ENCODE measurements at places on chromosomes 5 and 9.

- DNase-seq = peak; percentile 6
Observed at GRCh38 chr9:114386886-114387679, 699 bp downstream of the AKNA start.

GRCh38 chr5:176906796-176907195 is 7.7 kb upstream of the HK3 start:
- no peak for DNase-seq

GRCh38 chr5:144308906-144309670 is 138.4 kb downstream of the KCTD16 start:
- no peak for DNase-seq

- no peak for DNase-seq
Observed at GRCh38 chr9:68577774-68578591, 37.3 kb upstream of the TMEM252 start.

- DNase-seq = no peak
Observed at GRCh38 chr5:109630093-109630492, 59.6 kb upstream of the MAN2A1 start.

GRCh38 chr5:149948993-149949392 is 4.4 kb upstream of the PDE6A start:
- no peak for DNase-seq

- peak; percentile 11 for DNase-seq
Observed at GRCh38 chr9:75880618-75881017, 9.9 kb upstream of the PCSK5 start.

GRCh38 chr5:169746147-169746694 is 109.1 kb downstream of the DOCK2 start:
- no peak for DNase-seq

GRCh38 chr9:121812159-121812735 is 160.8 kb downstream of the DAB2IP start:
- DNase-seq = no peak

DNA sequence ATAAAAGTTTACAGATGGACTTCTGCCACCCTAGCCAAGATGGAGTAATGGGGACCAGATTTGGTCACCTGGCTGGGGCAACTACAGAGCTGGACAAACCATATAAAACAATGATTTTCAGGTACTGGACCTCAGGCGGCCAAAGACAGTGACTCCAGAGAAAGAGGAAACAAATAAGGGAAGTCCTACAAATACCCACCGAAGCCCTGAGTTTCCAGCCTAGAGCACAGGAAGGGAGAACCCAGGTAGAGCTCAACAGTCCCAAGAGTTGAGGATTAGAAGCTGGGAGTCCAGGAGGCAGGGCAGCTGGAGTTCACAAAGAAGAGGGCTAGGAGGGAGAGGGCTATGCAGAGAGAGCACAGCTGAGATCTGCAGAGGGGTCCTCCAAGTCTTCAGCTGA is 106.7 kb upstream of the NR5A1 start:
- DNase-seq = no peak

- DNase-seq = no peak
Observed at GRCh38 chr5:88825584-88826315, 57.2 kb downstream of the MEF2C start.

DNA sequence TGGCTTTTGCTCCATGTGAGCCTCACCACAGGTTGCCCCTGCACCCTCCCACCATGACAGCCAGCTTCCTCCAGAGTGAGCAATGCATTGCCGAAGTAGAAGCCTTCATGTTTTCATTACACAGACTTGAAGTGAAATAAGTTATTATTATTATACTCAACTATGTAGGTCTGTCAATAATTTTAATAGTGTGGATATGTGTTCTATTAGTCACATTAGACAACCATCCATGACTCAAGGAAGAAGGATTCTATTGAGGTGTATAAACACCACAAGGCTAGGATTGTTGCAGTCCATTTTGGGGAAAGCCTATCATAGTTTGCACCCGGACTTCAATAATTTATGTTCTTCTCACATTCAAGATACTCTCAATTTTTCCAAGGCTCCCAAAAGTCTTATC is 369.5 kb downstream of the TAF11L14 start:
- no peak for DNase-seq

- DNase-seq = peak; percentile 78
Observed at GRCh38 chr5:89289604-89290003, 406.6 kb upstream of the MEF2C start.

DNA sequence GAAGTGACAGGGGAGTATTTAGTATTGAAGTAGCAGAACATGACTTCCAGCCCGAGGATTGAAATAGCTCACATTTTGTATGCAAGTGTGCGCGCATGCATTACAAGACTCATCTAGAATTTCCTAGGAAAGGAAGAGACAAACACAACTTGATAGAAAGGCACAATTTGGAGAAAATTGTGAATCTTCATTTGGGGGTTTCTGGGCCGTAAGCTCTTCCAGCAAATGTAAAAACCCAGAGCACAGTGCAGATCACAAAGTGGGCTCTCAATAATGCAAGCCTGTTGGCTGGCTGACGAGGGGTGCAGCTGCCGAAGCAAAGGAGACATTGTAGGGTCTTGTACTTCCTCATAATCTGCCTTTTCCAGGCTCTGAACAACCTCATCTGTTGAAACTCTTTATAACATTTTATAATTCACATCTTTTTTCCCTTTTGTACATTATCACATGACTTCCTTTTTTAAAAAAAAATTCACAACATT is 109.0 kb downstream of the BAAT start:
- no peak for DNase-seq

- no peak for DNase-seq
Observed at GRCh38 chr5:170519549-170519948, 15.7 kb downstream of the KCNIP1 start.

DNA sequence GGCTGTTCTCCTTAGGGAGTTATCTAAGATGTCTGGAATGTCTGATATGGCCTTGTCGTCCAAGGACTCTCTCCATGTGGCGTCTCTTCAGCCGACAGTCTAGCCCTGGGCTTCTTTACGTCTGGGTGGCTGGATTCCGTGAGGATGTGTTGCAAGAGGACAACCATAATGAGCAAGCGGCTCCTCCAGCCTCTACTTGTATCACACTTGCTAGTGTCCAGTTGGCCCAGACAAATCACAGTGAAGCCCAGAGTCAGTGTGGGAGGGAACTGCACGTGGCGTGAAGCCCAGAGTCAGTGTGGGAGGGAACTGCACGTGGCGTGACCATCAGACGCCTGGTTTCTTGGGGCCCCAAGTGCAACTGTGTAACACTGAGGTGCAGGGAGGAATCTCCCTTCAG is 61.1 kb downstream of the COL23A1 start:
- DNase-seq = no peak

GRCh38 chr5:156423597-156423996 is 96.6 kb downstream of the SGCD start:
- no peak for DNase-seq

GRCh38 chr5:35622974-35623373 is 5.3 kb downstream of the SPEF2 start:
- no peak for DNase-seq

GRCh38 chr5:2263763-2264162 is 381.0 kb upstream of the IRX4 start:
- DNase-seq = no peak

DNA sequence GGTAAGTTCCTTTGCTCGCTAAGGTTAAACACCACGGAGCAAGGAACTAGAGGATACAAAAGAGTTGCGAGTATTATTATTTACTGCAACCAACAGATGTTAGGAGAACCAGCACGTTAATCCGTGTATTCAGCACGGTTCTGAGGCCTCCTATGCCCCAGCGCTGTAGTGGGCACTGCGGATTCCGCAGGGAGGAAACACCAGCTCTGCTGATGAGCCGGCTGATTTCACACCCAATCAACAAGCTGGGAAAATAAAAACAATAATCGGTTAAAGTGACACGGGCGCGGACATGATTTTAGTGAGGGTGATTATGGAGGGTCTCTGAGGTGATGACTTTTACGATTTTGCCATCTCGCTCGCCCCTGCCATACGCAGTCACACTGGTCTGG is 702 bp upstream of the PRELID2 start:
- DNase-seq = no peak

- no peak for DNase-seq
Observed at GRCh38 chr9:84062538-84062937, 81.9 kb downstream of the RMI1 start.

GRCh38 chr5:63613442-63613841 is 348.8 kb downstream of the HTR1A start:
- DNase-seq = no peak

GRCh38 chr9:123097430-123098095 is 64.1 kb downstream of the GPR21 start:
- DNase-seq = no peak

- peak; percentile 74 for DNase-seq
Observed at GRCh38 chr5:96868603-96869371, 7.5 kb upstream of the ERAP2 start.

- DNase-seq = no peak
Observed at GRCh38 chr9:135570456-135570855, 8.9 kb downstream of the PAEP start.

- DNase-seq = peak; percentile 26
Observed at GRCh38 chr5:138597661-138598400, 22.6 kb upstream of the HSPA9 start.

DNA sequence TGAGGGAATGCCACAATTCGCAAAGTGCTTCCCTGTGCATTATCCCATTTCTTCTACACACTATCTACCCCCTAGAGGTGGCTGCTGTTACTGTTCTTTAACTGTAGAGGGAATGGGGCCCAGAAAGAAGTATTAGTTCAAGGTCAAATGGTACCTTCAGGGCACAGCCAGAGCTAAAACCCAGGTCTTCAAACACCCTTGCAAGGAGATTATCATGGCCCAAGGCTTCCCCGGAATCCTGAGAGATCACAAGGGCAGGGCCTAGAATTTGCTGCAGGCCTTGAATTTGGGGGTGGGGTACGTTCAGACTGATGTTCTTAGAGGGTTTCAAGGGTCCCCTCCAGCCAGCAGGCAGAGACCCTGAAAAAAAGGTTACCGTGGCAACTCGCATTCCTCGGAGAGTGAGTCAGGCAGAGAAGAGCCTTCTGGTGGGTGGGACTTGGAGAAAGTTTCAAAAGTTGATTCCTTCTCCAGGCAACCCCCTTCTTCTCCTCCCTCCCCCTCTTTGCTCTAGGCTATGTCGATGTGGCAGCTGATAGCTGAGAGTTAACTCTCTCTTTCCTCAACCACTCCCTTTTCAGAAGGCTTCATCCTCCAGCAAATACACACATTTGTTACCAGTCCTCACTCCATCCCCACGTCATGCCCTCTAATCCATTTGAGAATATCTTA is 1.9 kb downstream of the SPARC start:
- DNase-seq = peak; percentile 94

DNA sequence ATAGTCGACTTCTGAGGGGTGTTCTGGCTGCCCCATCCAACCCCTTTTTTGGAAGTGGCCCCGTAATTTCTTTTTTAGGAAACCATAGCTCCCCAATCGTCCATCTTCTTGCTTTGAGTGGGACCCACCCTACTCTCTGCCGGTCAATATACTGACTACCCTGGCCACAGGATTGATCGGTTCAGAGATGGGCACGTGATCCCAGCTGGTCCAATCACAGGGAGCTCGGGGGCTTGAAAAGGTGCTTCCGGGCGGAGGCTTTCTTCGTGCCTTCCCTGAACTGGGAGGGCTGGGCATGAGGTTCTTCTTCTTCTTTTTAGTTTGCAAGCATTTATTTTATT is 78.7 kb upstream of the SH3PXD2B start:
- DNase-seq = no peak

GRCh38 chr5:76771705-76772405 is 47.0 kb upstream of the F2RL1 start:
- DNase-seq = no peak

Measured in HCEC 1CT (cell line).